ENCODE measurements at places on chromosomes 16 and 17.
A peak's percentile ranks its signal among the peaks of the same experiment; 100 is the strongest.

GRCh38 chr16:72138064-72138572, 33.8 kb downstream of the PMFBP1 start:
- DNase-seq: no peak

- DNase-seq: no peak
Observed at GRCh38 chr17:8961829-8962228, 3.7 kb downstream of the PIK3R5 start.

- no peak for DNase-seq
Observed at GRCh38 chr16:50814052-50814451, 72.2 kb downstream of the CYLD start.

GRCh38 chr17:76672270-76672851, 28.8 kb upstream of the ST6GALNAC1 start:
- no peak for DNase-seq

- no peak for DNase-seq
Observed at GRCh38 chr17:29176558-29177351, 3.4 kb downstream of the MYO18A start.

DNA sequence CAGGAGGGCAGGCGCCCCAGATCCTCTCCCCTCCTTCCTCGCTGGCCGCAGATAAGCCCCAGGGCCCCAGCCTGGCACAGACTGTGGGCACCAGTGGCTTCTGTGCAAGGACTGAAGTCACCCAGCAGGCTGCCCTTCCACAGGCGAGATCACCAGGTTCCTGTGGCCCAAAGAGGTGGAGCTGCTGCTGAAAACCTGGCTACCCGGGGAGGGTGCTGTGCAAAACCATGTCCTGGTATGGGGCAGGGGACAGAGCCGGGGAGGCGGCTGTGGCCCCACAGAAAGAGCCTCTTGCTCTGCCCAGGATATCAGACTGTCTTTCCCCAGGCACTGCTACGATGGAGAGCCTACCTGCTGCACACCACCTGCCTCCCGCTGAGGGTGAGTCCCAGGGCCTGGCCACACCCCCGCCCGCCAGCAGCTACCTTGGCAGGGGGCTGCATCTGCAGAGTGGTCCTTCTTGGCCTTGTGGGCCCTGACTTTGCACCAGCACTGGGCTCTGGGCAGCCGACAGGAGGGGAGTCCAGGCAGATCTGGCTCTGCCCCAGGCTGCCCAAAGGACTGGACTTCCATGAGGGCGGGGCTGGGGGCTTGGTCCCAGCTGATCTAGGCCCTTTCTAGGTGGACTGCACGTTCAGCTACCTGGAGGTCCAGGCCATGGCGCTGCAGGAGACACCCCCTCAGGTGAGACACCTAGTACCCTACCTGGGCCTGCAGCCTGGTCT, 615 bp downstream of the CARMIL2 start:
- DNase-seq: no peak

GRCh38 chr16:25419681-25420080, 162.0 kb upstream of the ZKSCAN2 start:
- no peak for DNase-seq

GRCh38 chr17:73609758-73610157, 34.5 kb downstream of the SDK2 start:
- no peak for DNase-seq

- DNase-seq: no peak
Observed at GRCh38 chr17:4590981-4591453, 6.7 kb downstream of the SMTNL2 start.

GRCh38 chr16:89375021-89375420, 115.3 kb downstream of the ANKRD11 start:
- DNase-seq: no peak

GRCh38 chr17:49952209-49952911, 16.6 kb upstream of the DLX4 start:
- peak; percentile 29 for DNase-seq

- no peak for DNase-seq
Observed at GRCh38 chr17:57485916-57486881, 229.9 kb downstream of the MSI2 start.

Data from AG09319 (cell line).